ENCODE measurements at places on chromosomes 5 and 9. TPM values are rescaled to one million over a fixed set of nuclear protein-coding genes. Genes with fewer than 3 reads are reported as not detected.

DNA sequence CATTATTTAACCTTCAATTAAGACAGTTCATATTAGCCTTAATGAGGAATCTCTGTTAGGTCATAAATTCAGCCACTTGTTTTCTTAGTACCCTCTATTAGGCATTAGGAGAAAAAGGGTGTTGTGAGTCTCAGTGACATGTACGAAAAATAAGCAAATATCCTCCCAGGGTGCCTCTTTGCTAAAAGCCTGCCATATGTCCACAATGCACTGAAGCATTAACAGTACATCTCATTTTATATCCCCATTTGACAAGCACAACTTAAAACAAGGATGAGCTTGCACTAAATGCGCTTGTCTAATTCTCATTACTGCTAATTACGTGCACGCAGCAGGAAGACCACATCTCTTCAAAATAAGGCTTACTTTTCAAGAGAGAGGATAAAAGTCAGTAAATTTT is 48.4 kb upstream of the SRFBP1 start:
- no peak for DNase-seq

DNA sequence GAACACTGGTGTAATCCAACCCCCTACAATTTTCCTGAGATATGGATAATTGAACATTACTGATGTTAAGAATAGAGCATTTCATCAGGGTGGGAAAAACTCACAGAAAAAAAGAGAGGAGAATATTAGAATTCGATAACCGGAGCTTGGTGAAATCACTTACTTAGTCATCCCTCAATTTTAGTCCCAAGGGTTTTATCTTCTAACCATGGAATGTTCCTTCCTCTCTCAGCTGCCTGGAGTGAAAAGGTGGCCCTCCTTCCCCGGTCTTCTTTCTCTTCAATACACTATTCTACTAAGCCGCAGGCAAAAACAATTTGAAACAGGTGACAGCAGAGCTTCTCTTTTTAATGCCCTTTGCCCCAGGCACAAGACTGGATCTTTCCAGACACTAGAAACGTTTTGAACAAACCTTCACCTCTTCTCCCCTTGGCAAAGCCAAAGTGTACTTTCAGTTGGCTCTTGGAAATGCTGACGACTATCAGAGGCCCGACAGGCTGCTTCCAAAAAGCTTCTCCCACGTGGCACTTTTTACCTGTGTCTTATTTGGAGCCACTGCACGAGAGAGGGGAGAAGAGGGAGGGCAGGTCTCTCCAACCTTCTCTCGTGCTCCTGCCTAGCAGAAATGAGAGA is 543.9 kb downstream of the TLE1 start:
- DNase-seq, result no peak

GRCh38 chr5:150272531-150272930 is 17.0 kb downstream of the CAMK2A start:
- peak; percentile 18 for DNase-seq

DNA sequence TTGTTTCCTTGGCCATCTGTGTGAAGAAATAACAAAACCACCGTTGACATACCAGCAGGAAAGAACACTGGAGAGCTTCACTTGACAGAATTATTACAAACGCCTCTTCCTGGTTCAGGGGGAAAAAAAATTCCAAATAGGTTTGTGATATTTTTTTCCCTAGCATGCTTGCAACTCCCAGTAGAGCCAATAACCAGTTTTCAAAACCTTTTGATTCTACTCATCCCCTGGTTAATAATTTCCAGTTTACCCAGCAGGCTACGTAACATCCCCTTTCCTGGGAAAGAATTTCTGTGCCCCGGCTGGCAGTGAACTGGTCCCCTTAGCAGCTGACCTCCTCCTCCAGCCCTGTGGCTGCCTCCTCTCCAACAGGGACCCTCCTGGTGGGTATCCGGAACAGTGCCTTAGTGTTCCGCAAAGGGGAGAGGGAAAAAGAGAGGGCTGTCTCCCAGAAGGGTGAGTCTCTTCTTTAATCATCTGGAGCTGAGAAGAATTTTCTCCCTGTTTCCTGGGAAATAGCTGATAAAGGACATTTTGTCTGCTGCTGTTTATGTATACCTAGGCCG is 72.8 kb upstream of the BOD1 start:
- DNase-seq, result no peak

Gene MARCOL
- total RNA-seq, result not detected

All from lung microvascular endothelial cell (primary cell).